ENCODE measurements at places on chromosomes 6 and 20.

DNA sequence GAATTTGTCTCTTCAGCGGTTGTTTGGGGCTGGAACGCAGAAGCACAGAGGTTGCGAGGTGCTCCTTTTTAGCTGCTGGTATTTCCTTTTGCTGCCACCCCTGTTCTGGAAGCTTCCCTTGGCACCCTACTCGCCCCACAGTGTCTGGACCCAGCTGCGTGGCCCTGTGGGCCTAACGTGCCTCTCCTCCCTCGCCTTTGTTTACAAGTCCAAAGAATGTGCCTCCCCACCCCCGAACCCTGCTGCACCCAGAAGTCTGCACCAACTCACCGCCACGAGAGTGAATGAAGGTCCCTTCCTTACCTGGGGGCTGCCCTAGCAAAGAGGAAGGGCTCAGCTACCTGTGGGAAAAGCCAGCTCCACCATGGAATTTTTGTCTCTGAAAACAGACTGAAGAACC lies 139.7 kb upstream of the RPS6KA2 start:
- no peak for DNase-seq

- DNase-seq = no peak
Measured at GRCh38 chr20:542777-543368, 717 bp downstream of the CSNK2A1 start.

- no peak for DNase-seq
Measured at GRCh38 chr6:161446949-161447348, 173.1 kb upstream of the AGPAT4 start.

DNA sequence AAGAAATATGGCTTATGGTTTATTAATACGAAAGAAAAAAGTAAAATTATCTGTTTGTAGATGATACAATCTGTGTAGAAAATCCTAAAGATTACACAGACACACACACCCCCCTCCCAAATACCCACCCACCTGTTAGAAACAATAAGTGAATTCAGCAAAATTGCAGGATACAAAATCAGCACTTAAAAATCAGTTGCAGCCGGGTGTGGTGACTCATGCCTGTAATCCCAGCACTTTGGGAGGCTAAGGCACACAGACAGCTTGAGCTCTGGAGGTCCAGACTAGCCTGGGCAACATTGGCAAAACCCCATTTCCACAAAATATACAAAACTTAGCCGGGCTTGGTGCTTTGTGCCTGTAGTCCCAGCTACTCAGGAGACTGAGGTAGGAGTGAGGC lies 42.3 kb downstream of the NINL start:
- no peak for DNase-seq

GRCh38 chr6:1620504-1621069 lies 10.9 kb downstream of the FOXC1 start:
- DNase-seq = no peak

- DNase-seq = no peak
Measured at GRCh38 chr20:24683676-24684075, 214.2 kb downstream of the SYNDIG1 start.

Measured in H4 (cell line).